ENCODE measurements at places on chromosomes 2 and 18.
A peak's percentile ranks its signal among the peaks of the same experiment; 100 is the strongest.

DNA sequence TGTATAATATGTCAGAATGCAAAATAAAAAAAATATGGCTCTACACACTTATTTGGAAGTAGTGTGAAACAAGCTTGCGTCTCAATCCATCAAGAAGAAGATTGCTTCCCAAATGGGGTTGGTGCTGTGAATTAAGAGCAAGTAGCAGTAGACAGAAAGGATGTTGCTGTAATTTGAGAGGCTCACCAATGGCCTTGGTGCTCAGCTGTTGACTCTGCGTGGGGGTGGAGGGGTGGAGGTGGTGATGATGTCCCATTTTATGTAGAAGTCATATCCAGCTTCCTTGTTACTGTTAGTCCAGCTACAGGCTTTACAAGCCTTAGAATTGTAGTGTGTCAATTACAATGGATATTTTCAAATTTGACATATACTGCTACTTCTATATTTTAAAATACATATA is 223.4 kb upstream of the RND3 start:
- DNase-seq: no peak

DNA sequence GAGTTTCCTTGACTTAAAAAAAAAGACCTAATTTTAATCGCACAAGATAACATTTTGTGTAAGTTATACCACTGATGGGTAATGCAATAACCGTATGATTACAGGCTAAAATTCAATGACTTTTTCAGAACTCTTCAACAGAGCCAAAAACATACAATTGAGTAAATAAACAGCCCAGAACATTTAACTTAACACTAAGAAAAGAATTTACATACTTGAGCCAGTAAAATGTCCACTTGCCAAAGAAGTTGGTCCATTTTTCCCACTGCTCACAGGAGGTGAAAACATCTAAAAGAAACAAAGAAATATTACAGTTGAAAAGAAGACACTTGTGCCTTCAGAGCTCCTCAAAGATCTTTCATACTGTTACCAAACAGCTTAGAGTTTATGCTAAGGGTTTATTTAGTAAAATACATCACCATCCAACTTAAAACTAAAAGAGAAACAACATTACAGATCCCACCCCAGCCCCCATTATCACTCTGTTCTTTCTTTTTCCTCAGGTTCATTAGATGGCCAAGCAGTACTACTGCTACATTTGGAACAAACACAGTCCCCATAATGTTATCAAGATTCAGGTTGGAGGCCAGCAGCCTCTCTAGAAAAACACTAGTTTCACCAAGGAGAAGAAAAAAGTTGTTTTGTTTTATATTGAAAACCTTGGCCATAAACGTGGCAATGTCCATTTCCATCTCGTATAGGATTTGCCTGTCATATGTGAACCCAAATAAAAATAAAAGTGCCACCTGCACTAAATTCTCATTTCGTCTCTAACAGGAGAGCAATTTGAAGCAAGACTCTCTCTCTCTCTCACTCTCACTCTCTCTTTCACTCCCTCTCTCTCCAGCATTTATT is 2.7 kb downstream of the TCF4 start:
- DNase-seq: no peak

GRCh38 chr2:216015722-216016464 is 2.5 kb upstream of the MREG start:
- peak; percentile 30 for DNase-seq

GRCh38 chr18:74942319-74942910 is 266.5 kb downstream of the PTGR3 start:
- DNase-seq: peak; percentile 4

GRCh38 chr2:13240789-13241487 is 524.2 kb downstream of the TRIB2 start:
- no peak for DNase-seq

DNA sequence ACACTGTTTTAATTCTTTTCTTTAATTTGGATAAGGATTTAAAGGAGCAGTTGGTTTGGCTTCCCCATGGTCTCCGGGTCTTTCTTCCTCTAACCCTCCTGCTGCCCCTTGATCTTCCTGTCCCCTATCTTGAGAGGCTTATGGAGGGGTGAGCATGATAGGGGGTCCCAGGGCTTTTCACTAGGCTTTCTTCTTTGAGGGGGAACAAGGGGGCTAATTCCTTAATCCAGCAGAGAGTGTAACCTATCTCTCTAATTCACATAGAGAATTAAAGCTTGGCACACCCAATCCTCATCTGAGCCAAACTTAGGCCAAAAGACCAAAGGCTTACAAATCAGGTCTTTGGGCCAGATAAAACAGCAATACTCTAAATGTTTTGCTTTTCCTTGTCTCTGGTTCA is 21.5 kb upstream of the C2orf66 start:
- no peak for DNase-seq

DNA sequence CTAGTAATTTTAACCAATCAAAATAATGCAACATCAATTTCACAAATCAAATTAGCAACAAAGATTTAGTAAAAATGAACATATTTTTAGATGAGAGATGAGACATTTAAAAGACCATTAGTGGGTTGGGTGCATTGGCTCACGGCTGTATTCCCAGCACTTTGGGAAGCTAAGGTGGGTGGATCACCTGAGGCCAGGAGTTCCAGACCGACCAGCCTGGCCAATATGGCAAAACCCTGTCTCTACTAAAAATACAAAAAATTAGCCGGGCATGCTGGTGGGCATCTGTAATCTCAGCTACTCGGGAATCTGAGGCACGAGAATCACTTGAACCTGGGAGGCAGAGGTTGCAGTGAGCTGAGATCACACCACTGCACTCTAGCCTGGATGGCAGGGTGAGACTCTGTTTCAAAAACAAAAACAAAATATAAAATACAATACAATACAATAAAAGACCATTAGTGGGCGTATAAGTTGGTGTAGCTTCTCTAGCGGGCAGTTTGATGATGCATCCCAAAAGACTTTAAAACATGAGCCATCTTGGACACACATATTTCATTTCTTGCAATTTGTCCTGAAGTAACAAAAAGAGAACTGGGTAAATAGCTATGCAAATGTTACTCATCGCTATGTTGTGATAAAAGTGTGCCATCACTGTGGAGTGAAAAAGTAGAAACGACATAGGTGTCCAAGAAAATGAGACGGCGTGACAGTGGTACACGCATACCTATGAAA is 101.8 kb downstream of the COL6A3 start:
- no peak for DNase-seq

- DNase-seq: no peak
Measured at GRCh38 chr18:4549164-4549872, 94.2 kb upstream of the DLGAP1 start.

- no peak for DNase-seq
Measured at GRCh38 chr2:85770369-85770768, 16.6 kb downstream of the ATOH8 start.

DNA sequence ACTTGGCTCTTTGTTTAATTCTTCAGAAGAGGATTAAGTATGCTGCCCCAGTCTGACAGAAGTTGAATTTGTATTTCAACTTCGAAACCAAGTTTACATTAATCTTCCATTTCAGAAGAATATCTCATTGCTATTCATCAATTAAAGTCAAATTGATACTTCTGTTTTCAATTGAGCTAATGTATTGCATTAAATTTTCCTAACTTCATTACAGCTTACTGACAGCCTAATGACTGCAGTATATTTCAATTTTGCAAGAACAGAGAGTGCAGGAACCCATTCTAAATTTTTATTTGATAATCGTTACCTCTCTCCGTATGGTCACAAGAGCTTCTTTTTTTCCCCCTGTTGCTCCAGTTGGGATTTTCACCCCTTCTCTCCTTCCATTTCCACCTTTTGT is 218.0 kb downstream of the CALCRL start:
- DNase-seq: no peak

DNA sequence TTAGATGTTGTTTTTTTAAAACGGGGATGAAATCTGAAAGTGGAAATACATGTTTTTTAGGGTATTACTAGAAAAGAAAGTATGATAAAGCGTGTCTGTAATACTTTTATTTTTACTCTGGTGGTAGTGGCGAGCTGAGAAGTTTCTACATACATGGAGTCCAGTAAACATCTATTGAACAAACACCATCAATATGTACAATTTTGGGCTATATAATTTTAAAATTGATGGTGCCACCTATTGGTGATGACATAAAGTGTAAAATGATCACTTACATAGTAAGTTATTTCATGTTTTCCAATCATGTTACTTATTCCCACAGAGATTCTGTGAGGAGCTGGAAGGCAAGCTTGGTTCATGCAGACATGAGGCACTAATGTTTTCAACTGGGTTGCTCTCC is 31.5 kb upstream of the NFE2L2 start:
- DNase-seq: no peak

DNA sequence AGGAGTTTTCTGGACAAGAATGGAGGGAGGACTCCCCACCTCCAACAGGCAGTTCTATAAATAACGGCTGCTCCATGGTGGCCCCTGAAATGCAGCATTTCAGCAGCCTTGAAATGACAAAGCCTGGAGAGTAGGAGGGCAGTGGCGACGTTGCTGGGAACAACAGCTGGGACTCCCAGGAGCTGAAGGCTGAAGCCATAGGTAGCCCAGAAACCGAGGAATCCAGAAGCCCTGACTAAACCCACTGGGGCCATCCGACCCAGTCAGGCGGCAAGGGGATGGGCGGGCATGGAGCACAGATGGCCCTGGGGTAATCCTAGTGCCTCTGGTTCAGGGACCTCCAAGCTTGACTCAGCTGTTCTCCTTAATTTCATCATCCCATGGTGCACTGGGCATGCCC is 9.0 kb downstream of the PRKAG3 start:
- DNase-seq: no peak

- no peak for DNase-seq
Measured at GRCh38 chr2:113351375-113352355, 72.9 kb upstream of the PAX8 start.

- no peak for DNase-seq
Measured at GRCh38 chr18:31261792-31262582, 56.0 kb upstream of the DSG1 start.

DNA sequence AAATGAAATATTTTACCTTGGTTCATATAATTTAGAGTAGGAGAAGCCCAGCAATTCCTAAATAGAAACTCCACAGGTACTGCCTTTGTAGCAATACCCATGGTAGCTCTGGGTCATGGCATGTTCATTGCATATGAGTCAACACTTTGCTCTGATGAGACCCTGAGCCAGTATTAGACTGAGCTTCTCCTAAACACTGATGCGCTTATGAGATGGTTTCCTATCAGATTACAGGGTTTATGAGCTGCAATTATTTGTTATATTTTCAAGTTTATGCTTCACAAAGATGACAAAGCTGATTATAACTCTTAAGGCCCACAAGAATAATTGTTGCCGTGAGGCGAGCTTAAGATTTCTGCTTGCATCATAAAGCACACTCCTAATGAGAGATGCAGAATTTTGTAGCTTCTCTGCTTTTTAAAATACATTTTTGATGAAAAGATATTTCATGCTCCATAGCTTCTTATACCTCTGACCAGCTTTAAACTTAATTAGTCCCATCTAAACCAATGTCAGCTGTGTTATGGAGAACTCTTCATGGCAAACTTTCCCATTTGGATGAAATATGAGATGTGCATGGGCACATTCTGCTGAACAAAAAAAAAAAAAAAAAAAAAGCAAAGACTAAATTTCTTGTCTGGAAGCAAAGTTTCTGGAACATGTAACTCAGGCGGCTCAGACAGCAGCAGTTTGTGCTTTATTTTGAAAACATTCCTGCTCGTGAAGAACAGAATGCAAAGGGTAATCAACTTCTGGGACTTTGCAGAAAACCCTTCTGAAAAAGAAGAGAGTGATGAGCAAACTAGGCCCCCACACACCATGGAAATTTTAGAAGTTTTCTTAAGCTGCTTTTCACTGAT is 162.6 kb downstream of the KCNE4 start:
- DNase-seq: no peak
